ENCODE measurements at places on chromosomes 6 and 20.
A peak's percentile ranks its signal among the peaks of the same experiment; 100 is the strongest.

GRCh38 chr20:53597521-53598120 lies 4.0 kb upstream of the ZNF217 start:
- no peak for DNase-seq

GRCh38 chr20:25065625-25066338 lies 7.8 kb upstream of the ACSS1 start:
- no peak for DNase-seq

DNA sequence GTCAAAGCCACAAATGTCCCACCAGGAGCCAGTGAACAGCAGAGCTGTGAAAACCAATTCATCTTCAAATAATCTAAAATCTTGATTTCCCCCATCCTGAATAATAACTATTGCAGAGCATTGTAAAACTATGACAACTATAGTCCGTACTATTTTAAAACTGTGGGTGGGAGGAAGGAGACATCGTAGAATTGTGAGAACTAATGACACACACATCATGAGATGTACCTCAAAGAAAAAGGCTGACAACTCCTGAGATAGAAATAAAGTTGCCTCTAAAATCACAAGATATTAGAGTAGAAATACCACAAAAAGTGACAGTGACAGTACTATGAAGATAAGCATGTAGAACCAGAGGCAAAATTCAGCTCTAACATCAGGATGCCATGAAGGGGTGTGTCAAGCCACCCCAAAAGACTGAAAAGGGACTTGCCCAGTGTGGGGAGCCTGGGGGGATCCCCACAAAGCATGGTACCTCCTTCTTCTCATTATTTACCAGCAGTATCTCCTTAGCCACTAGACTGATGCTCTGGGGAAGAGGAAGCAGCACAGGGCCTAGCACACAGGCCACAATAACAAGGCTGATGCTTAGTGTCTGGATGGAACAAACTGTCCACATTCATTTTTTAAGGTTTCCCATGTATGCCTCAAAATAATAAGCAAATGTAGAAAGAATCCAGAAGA lies 13.4 kb downstream of the NAPB start:
- DNase-seq: no peak

DNA sequence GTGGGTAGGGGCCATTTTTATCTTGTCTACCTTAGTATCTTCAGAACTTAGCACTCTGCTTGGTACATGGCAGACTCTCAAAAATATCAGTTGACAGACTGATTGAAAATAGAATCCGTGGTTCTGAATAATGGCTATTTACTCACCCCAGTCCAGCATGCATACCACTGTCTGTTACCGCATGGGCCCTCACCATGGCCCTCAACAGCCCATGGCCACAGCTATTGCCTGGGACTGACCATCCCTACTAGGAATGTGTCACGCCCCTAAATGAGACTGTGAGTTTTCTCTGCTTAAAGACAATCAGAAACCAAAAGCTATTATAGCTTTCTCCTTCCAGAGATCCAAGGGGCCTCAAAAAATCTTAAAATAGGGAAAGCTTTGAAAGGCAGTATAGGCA lies 207.7 kb downstream of the ATXN1 start:
- DNase-seq: no peak

GRCh38 chr6:12119085-12119588 lies 107.0 kb downstream of the HIVEP1 start:
- no peak for DNase-seq

- DNase-seq: no peak
Observed at GRCh38 chr20:4065391-4065844, 50.1 kb upstream of the RNF24 start.

GRCh38 chr6:148392671-148393070 lies 50.0 kb downstream of the SASH1 start:
- no peak for DNase-seq

DNA sequence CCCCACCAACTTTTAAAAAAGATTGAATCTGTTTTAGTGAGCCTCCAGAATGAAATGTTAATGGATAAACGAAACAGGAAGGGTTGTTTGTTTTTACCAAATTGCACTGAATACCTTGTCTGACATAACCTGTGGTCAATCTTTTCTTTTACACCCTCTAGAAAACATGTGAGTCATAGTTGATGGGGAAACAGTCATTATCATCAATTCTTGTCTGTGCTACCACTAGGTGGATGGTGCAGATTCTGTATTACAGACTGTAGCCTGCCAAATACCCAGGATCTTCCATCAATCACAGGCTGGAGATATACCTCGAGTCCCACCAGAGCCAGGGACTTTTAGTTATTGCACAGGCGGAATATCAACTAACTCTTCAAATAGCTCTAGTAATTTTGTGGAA lies 29.5 kb upstream of the PKIB start:
- DNase-seq: no peak

GRCh38 chr6:36120539-36120938 lies 9.8 kb upstream of the MAPK13 start:
- DNase-seq: peak; percentile 44

- DNase-seq: no peak
Observed at GRCh38 chr20:753897-754635, 14.2 kb downstream of the SLC52A3 start.

GRCh38 chr20:60252866-60253265 lies 294.6 kb downstream of the CDH26 start:
- DNase-seq: no peak

- no peak for DNase-seq
Observed at GRCh38 chr6:119428633-119429032, 79.1 kb upstream of the MAN1A1 start.

- DNase-seq: peak; percentile 58
Observed at GRCh38 chr6:7561153-7561964, 19.9 kb downstream of the DSP start.

- no peak for DNase-seq
Observed at GRCh38 chr6:138349891-138350290, 27.8 kb upstream of the SMIM28 start.

DNA sequence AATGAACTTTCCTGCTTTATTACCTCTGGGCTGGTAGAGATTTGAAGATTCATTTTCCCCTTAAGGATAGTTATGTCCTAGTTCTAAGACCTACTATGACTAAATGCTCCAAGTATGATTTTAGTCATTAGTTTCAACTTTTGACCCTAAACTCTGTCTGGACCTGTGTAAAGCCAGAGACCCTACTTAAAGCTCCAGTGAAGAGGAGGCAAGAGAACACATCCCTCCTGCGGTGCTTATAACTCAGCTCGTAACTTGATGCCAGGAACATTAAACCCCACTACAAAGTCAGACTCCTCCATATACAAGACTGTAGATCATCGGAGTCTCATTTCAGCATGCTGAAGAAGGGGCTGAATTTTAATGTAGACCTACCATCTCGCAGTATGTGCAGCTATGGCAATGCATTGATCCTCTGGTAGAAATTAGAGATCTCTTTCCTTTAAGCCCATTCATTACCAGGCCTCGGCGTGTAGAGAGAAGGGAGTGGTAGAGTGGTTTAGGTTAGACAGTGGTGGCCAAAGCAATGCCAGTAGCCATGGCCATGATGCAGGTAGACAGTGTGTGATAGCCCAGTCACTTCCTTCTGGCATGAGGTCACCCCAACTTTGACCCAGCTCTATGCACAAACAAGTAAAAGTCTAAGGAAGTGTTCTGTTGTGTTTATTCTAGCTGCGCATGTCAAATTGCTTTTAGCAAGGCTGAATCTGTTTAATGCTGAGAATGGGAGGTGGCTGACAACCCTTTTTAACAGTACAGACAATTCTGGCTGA lies 34.8 kb upstream of the MYB start:
- peak; percentile 3 for DNase-seq

DNA sequence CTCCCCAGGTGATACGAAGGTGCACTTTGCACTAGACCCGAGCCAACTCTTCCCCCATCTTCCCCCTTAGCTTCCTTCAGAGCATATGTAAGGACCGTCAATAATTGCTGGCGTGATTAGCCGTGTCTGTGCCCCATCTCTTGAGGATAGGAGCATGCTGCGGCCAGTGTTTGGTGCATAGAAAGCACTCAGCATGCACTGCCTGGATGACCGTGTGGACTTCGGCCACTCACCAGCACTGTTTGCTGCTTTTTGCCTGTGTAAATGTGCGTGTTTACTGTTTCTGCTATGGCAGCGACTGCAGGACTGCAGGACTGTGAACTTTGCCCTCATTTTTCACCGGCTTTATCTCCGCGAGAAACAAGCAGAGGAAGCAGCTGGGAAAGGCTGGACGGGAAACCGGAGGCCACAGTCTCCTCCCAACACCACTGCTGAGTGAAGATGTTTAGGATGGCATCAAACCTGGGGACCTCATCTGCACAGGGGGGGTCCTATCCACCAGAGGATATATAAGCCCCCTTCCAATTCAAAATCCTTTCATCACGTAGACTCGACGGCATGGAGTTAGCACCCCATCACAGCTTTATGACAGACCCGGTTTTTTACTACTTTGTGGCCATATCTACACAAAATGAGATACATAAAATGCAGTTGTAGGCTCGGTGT lies 150.6 kb upstream of the AFDN start:
- no peak for DNase-seq

DNA sequence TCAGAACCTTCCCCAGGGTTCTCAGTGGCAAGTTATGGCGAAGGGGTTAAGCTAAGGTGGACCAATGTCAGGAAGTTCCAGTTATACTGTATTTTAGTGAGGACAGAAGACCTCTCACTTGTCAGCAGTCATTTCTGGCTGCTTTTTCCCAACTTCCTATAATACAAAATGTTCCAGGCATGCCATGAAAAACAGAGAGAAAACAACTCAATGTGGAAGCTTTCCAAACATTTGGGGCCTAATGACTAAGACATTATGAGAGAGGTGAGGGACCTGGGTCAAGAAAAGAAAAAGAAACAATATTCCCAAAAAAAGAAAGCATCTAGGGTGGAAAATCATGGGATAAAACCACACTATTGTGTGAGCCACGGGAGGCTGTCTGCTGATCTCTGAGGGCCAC lies 99.9 kb upstream of the MAP3K4 start:
- no peak for DNase-seq

DNA sequence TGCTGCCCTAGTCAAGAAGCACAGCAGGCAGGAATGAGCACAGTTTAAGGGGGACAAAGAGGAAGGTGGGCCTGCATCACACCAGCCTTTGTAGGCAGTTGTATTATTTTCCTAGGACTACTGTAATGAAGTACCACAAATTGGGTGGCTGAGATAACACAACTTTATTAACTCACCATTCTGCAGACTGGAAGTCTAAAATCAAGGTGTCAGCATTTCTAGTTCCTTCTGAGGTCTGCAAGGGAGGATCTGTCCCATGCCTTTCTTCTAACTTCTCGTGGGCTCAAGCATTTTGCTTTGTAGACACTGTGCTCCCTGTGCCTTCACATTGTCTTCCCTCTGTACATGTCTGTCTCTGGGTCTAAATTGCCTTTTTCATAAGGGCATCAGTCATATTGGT lies 488.5 kb upstream of the JARID2 start:
- DNase-seq: no peak
